ENCODE measurements at places on chromosomes 16 and 17.

DNA sequence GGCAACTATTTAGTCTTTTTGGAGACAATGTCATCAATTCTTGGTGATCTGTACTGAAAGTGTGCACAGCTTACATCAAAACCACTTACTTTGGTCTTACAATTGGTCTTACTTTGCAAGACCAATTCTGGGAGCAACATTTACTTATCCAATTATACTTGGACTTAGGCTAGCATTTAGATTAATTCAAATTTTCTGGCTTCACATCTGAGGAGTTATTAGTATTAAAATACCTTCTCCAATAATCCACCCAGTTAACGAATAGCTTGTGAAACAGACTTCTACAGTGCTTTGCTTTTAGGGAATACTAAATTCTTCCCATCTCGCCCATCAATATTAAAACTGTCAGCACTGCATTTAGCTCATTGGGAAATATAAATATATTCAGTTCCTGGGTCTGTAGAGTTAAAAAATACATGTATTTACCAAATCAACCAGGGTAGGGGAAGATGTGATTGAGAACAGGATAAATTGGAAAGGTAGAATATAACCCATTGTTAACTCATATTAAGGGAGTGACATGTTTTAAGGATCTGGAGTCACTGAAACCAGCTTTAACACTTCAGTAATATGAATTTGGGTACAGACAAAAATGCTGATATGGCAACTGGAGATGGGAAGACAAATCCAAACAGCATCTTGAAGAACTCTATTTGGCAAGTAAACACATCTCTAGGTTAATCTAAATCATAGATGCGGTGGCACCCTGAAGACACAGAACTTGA, 9.2 kb upstream of the VEZF1 start:
- no peak for DNase-seq

DNA sequence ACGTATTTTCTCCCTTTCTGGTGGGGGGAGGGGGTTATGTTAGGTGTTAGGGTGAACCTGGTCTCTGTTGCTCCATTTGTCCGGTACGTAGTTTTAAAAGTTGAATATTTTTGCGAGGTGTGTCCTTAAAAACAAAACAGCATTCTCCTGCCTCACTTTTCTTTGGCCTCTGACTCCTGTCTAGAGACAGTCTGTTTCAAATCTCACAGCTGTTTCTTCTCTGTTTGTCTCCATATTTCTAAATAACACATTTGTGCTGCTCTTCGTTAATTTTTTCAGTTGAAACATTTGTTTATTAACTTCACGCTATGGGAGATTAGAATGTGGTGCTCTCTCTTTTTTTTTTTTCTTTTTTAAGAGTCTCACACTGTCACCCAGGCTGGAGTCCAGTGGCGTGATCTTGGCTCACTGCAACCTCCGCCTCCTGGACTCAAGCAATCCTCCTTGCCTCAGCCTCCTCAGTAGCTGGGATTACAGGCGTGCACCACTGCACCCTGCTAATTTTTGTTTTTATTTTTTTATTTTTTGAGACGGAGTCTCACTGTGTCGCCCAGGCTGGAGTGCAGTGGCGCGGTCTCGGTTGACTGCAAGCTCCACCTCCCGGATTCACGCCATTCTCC, 31.7 kb downstream of the RPA1 start:
- DNase-seq = no peak

DNA sequence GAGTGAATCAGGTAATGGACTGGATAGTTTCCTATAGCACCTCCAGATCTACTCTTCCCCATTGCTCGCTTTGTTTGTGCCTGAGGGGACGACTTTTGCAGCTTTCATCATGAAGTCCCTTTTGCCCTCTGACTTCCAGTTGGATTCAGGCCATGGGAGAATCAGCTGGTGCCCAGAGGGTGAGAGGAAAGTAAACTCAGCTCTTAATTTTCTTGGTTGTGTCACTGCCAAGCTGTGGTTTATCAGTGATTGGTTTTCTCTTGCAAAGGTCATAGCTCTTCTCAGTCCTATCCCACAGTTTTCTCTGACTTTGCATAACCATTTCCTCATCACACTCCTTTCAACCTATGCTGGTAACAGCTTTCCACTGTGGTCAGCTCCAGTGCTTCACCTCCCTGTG, 200.1 kb downstream of the KCNJ2 start:
- no peak for DNase-seq

- no peak for DNase-seq
Measured at GRCh38 chr17:14341866-14342265, 41.0 kb downstream of the HS3ST3B1 start.

GRCh38 chr17:50026837-50027171, 29.1 kb upstream of the ITGA3 start:
- DNase-seq = peak; percentile 72

- no peak for DNase-seq
Measured at GRCh38 chr17:732902-733720, 715 bp downstream of the TLCD3A start.

GRCh38 chr17:17545031-17545820, 46.3 kb downstream of the PEMT start:
- DNase-seq = no peak

- DNase-seq = no peak
Measured at GRCh38 chr16:55500530-55501011, 8.3 kb upstream of the LPCAT2 start.

DNA sequence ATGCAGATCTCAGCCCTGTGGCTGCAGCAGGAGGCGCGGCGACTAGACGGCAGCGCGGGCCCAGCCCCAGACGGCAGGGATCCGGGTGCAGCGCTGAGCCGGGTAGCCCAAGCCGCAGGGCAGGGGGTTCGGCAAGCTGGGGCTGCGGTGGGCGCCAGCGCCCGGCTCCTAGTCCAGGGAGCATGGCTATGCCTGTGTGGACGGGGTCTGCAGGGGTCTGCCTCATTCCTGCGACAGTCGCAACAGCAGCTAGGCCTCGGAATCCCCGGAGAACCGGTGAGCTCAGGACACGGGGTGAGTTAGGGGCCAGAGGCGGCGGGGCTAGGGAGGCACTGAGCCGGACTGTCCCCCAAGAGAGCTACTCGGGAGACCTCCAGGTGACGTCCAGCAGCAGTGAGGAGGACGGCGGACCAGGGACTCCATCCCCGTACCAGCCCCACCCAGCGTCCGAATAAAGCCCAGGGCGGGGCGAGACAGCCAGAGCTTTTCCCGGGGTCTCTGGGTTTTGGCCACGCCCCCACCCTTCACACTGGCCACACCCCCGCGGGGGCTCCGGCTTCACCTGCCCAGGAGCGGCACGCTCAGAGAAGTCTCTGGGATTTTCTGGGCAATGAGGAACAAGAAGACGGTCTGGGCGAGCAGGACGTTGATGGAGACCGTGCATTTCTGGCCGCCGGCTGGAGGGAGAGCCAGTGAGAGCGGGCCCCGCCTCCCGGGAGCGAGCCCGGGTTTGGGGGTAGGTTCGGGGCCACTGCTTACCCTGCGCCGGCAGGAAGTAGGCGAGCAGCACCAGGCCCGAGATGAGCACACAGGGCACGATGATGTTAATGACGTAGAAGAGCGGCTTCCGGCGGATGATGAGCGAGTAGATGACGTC, 1.1 kb downstream of the C17orf107 start:
- peak; percentile 42 for DNase-seq

GRCh38 chr16:55641430-55642056, 14.2 kb upstream of the SLC6A2 start:
- no peak for DNase-seq

DNA sequence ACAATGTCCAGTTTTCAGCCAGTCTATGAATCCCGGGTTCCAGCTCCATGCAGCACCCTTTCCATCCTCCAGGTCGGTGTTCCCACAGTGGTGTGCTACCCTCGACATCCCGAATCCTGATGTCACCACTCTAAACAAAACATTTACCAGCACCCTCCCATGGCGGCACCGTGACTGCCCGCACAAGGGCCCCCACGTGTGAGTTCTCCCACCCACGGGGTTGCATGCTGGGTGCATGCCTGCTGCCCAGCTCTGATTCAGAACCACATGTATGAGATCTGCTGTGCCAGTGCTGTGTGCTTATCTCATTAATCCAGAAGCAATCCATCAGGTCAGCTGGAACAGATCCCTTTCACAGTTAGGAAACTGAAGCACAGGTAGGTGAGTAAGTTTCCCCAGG, 57.4 kb downstream of the C16orf78 start:
- no peak for DNase-seq

- DNase-seq = no peak
Measured at GRCh38 chr16:23132775-23133463, 16.3 kb downstream of the USP31 start.

- DNase-seq = no peak
Measured at GRCh38 chr17:3712811-3713463, 10.8 kb upstream of the HASPIN start.

DNA sequence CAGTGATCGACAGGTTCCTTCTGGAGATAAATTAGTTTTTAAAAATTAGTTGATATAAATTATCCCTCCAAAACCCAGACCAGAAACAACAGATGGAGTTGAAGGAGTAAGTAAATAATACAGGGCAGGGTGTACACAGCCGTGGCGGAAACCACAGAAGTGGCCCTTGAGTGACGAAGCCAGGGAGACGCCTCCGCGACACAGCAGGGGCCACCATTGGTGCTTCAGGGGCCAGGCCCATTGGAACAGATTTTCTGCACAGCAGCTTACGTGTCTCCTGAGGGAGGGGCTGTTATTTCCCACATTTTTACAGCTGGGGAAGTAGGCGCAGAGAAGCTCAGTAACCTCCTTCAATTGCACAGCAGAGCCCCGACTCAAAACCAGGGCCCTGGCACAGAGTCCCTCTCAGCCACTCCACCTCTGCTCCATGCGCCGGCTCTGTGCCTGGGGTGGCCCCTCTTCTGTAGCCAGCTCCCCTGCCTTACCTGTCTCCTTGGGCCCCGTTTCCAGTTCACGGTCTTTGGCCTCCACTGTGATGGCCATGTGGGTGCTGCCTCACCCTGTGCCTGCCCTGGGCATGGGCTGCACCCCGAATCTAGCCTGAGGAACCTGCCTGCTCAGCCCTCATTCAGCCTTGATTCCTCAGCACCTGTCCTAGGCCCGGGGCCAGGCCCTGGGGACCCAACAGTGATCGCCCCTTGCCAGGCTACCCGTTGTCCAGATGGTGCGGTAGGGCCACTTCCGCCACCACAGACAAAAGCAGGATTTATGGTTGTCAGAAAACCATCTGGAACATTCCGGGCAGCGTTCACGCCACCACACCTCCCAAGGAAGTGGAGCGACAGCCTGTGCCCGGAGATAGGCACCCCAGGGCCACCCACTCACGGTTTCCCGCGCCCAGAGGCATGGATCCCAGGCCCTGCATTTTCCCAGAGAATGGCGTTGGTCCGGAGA, 128.5 kb upstream of the GSE1 start:
- DNase-seq = no peak

- DNase-seq = no peak
Measured at GRCh38 chr16:2284001-2284770, 16.3 kb upstream of the RNPS1 start.

DNA sequence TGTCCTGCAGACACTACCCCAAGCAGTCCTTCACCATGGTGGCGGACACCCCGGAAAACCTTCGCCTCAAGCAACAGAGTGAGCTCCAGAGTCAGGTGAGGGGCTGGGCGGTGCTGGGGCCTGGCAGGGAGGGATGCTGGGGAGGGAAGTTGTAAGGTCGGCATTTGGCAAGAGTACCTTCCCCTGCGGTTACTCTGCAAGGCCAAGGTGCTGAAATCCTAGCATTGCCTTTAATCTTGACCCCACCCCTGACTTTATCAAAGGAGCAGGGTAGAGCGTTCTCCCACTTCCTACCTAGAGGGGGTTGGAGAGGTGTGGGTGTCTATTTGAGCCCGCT, 20.5 kb downstream of the LASP1 start:
- no peak for DNase-seq
